MCF 10A (cell line): ENCODE measurements at places on chromosomes 7 and 10. TPM values are rescaled to one million over a fixed set of nuclear protein-coding genes. Genes with fewer than 3 reads are reported as not detected.

GRCh38 chr10:6343305-6344010 lies 140.7 kb downstream of the PFKFB3 start:
- no peak for DNase-seq

CALHM3 gene
- not detected in 2 replicates for total RNA-seq

DNA sequence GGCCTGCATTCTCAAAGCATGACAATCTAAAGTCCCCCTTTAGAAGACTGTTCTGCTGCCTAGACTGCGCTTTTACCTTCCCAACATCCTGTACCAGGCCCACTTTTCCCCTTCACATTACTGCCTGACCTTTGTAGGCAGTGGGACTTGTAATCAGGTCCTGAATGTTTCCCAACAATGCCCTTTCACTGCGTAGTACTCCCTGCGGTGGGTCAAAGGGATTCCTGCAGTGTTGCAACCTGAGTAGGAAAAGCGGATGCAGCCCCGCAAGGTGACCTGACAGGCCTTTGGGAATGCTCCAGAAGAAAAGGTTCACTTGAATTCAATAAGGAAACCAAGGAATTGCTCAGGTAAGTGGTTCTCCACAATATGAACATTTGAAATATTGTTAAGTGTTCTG lies 4.9 kb upstream of the TCAF1 start:
- DNase-seq = no peak

GRCh38 chr7:159078911-159079270 lies 65.8 kb downstream of the VIPR2 start:
- no peak for DNase-seq

OR2A1 gene
- not detected in 2 replicates for total RNA-seq

SCART1 gene
- total RNA-seq = 0.93 and 1.3 TPM in 2 replicates

GRCh38 chr10:112732277-112732921 lies 217.6 kb upstream of the TCF7L2 start:
- no peak for DNase-seq

DNA sequence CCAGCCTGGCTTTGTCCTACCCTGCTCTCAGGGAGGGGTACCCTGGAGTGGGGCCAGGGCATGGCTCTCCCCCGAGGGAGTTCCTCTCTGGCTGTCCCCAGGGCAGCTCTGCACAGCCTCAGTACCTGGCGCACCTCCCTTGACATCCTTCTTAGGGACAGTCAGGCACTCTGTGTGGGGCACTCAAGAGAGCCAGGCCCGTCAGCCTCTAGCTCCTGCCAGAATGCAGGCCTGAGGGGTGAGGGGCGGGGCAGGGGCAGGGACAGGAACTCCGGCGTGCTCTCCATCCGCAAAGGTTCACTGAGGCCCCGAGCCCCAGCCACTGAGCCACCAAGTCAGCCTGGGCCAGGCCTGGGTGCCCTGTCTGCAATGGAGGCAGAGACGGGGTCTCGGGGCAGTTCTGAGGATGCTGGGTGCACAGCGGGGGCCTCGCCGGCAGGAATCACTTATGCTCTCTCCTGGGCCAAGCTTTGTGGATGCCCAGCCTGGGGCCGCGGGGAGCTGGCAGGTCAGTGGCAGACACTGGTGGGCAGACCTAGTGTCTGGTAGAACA lies 10.1 kb downstream of the LIMK1 start:
- DNase-seq = peak; percentile 8

KNDC1 gene
- 2.1 and 2.4 TPM in 2 replicates for total RNA-seq

DNA sequence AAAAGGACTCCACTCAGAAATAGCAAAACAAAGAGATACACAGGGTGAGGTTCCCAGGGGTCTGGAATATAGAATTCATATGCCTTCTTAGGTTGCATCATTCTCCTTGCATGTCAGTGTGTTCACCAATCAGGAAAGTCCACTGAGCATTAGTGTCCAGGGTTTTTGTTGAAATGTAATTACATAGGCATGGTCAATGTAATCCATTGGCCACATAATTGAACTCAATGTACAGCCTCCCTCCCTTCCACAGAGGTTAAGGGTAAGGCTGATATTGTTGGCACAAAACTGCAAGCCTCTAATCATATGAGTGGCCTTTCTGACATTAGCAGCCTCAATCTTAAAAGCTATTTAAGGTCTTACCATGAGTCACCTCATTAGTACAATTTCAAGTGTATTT lies 736.1 kb upstream of the VSTM2A start:
- DNase-seq = no peak

- peak; percentile 87 for DNase-seq
Measured at GRCh38 chr10:133257489-133258065, 19.1 kb downstream of the ADAM8 start.

PDE1C gene
- total RNA-seq = 0.14 and 0.27 TPM in 2 replicates

DNA sequence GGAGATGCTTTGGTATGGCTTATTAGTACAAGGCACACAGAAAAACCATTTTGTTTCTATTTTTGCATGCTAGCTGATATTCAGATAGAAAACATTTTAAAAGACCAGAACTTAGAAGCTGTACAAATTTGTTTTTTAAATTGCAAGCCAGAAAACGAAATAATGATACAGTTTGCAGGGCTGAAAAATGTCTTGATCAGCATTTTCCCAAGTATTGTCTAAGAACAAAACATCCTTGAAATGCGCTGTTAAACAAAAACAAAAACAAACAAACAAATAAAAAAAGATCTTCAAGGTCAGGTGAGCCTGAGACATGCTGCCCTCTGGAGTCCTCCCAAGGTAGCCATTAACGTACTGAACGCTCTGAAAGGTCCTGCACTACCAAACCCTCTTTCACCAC lies 98.3 kb downstream of the VIM start:
- no peak for DNase-seq

BMPR1A gene
- 27.3 and 34.3 TPM in 2 replicates for total RNA-seq

FAM20C gene
- total RNA-seq = 8.8 and 14.2 TPM in 2 replicates

ACSM6 gene
- total RNA-seq = not detected in 2 replicates

CCDC146 gene
- total RNA-seq = 2.7 and 3.9 TPM in 2 replicates

ZFAND4 gene
- total RNA-seq = 4.9 and 5.0 TPM in 2 replicates

CALML5 gene
- not detected in 2 replicates for total RNA-seq

GRCh38 chr10:49081547-49082275 lies 33.6 kb downstream of the VSTM4 start:
- no peak for DNase-seq

DNA sequence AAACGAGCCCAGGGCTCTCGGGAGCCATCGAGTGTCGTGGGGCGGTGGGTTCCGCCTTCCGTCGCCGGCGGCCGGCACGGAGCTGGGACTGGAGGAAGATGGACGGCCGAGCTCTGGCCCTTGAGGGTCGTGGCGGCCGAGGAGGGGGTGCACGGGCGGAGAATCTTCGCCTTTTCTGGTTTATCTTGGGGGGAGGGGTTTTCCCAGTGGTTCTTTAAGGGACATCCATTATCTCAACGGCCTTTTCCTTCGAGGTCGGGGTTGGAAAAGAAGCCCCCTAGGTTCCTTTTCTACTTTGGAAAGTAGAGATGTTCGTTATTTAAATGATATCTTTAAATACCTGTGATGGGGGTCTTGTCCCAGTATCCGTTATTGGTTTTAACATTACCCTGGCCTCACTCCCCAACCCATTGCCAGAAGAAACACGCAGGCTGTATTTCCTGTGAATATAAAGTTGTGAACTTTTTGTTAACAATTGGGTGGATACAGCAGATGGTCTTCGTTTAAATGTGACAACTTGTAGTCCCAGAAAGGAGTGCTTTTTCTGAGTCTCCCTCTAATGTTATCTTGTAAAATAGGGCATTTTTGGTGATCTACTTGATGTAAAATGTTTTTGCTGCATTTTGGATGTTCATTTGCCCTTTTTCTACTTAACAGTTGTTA lies 765 bp downstream of the CCAR1 start:
- DNase-seq = peak; percentile 2

DNA sequence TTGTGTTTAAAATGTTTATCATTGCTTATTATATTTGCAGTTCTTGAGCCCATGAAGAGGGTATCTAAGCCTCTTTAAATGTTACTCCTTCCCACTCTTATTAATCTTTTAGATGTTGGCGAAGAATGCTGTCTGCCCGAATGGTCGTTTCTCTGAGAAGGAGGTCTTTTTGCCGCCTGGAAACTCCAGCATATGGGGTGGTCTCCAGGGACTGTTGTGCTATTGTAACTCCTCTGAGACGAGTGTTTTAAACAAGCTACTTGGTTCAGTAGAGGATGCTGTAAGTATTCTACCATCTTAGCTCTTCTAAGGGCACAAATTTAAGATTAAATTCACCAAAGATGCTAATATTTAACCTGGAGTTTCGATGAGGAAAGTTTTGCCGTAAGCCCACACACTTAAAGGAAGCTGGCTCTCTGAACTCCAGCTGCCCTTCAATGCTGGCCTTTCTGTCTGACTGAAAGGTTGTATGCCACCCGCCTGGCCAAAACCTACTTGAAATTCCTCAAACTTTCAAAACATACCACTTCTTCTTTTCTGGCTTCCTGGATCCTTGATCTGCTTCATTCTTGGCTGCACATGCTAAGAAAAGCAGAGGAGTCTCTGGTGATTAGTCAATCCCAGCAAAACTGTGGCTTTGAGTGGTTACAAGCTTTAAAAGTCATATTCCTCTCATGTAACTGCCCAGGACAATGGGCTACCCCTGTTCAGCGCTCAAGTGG lies 74.7 kb downstream of the ABCA13 start:
- no peak for DNase-seq

DNA sequence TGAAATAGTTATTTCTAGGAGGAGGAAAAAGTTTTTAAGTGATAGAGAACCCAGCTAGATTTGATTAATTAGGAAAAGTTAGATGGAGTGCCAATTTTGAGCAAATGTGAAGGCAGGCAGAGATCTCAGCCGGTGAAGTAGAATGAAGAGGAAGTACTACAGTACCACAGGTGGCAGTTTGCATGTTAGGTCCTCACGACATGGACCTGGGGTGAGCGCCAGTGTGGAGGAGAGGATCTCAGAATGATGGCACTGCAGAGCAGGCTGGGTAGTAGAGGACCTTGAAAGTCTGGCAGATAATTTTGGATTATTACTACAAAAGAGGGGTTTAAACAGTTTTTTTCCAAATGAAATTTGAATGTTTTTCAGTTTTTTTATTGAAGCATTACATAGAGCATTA lies 81.1 kb downstream of the GNAI1 start:
- DNase-seq = no peak

SKIDA1 gene
- total RNA-seq = 0.56 and 1.2 TPM in 2 replicates

DNA sequence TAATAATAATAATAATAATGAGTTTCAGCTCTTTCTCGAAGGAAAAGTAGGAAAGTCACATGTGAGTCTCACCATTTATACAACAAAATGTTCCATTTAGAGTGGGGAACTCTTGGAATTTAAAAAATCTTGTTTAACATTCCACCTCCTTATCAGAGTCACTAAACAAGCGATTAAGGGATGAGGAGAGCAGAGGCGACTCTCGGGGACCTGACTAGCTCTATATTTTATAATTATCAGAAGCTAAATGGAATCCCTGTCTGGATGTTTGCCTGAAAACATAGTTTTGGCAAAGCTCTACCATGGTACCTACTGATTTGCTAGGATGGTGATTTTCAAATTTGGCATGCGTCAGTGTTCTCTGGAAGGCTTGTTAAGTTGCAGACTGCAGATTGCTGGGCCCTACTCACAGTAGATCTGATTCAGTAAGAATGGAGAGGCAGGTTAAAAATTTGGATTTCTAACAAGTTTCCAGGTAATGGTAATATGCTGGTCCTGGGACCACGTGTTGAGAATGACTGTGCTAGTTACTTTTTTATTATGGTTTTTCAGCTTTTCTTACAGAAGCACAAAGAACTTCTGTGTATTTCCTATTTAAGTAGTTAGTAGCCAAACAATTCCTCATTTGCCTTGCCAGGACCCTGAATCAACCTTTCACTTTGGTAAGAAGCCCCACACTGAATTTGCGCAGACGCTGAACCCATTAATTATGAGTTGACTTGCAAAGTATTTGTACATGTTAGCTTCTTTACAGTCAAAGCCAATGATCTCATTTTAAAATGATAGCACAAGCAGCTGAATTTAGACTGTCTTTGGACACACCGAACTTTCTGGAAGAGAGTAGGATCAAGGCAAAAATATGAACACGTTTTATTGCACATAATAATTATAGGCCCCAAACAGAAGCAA lies 39.5 kb downstream of the CPED1 start:
- no peak for DNase-seq

- DNase-seq = no peak
Measured at GRCh38 chr10:126301701-126302475, 86.4 kb downstream of the ADAM12 start.

- no peak for DNase-seq
Measured at GRCh38 chr7:45716380-45717203, 142.4 kb downstream of the ADCY1 start.

ADAP1 gene
- total RNA-seq = 7.0 and 10.5 TPM in 2 replicates

ZNF518A gene
- total RNA-seq = 13.3 and 14.7 TPM in 2 replicates

FGFBP3 gene
- 0.86 and 1.1 TPM in 2 replicates for total RNA-seq

MYL10 gene
- total RNA-seq = not detected in 2 replicates

LRRC18 gene
- not detected in 2 replicates for total RNA-seq

DNA sequence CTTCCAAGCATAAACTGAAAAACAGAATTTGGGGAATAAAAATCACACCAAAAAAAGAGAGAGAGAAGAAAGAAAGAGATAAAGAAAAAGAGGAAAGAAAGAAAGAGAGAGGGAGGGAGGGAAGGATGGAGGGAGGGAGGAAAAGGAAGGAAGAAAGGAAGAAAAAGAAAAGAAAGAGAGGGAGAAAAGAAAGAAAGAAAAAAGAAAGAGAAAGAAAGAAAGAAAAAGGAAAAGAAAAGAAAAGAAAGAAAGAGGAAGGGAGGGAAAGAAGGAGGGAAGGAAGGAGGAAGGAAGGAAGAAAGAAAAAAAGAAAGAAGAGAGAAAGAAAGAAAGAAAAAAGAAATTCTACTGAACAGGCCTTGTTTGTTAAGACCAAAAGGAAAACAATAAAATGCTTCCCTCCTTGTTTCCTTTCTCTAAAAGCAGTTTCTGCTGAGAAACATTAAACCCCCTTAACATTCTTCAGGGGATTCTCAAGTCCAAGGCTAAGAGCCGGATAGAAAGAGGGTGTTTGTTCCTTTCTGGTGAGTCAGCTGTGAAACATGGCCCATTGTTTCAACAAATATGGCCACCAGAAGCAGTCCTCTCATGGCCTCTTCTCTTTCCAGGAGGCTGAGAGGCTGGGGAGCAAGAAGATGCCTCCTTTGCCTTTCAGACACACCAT lies 46.9 kb upstream of the GPAM start:
- no peak for DNase-seq

DNA sequence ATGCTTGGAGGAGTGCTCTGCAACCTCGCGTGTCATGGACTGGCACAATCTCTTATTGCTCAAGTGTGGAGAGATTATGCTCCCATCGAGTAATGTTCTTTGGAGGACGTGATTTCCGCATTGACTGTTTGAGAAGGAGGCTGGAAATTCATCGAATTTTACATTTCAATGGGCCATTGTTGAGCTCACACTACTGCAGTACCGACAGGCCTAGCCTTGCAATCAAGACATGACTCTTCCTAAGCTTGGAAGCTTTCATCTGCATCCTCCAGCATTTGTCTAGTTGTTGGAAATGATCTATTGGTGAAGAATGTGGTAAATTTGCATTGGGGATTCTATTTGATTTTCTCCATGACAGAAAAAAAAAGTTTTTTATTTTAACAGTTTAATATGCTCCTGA lies 156.8 kb downstream of the FZD1 start:
- no peak for DNase-seq
